Psoas muscle (tissue), 8 donors: ENCODE measurements at places on chromosomes 16 and 17.
A peak's percentile ranks its signal among the peaks of the same experiment; 100 is the strongest.

GRCh38 chr17:39231591-39232551 is 6.1 kb upstream of the STAC2 start:
- DNase-seq: peak; percentile 57

- no peak for DNase-seq
Measured at GRCh38 chr17:79728908-79729471, 1.8 kb upstream of the ENPP7 start.

DNA sequence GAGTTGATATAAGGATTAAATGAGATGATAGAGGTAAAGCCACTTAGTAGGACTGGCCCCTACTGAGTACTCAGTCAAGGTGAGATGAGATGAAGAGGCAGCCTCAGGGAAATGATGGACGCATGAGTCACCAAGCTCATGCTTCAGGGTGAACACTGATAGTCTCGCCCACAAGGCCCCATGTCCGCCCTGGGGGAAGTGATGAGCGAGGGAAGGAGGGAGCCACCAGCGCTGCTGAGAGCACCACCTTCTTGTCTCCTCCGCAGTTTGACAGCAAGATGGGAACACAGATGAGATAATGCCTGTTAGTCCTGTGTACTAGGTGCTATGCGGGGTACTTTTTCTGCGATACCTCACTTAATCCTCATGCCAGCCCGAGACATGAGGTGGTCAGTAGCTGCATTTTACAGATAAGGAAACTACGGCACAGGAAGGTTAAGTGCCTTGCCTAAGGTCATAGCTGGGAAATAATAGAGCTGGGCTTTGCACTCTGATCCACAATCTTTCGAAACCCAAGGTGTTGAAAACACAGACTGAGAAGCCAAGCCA is 383.0 kb downstream of the CPPED1 start:
- DNase-seq: no peak

- DNase-seq: no peak
Measured at GRCh38 chr17:2889256-2889655, 93.0 kb downstream of the RAP1GAP2 start.

DNA sequence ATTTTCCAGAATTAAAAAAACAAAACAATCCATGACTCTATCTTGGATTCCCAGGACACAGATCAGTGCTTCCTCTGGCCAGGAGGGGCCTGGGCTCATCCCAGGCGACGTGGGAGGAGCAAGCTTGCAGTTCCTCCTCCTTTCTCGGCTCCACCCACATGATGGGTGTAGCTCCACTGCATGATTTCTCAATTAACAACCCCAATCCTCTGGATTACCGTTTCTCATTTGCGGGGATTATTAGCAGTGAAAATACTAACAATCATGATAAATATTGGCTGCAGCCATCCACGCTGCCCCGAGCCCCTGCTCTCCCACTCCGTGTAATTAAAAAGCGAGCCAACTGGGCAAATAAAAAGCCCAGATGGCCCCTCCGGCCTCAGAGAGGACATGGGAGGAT is 46.4 kb upstream of the SDK2 start:
- DNase-seq: no peak
